ENCODE measurements at places on chromosomes 3 and 15. TPM values are rescaled to one million over a fixed set of nuclear protein-coding genes. Genes with fewer than 3 reads are reported as not detected.
A peak's percentile ranks its signal among the peaks of the same experiment; 100 is the strongest.

The TICRR gene
- not detected for polyA plus RNA-seq

The NEO1 gene
- polyA plus RNA-seq: 0.06 TPM

The HPS3 gene
- polyA plus RNA-seq: 34.8 TPM

DNA sequence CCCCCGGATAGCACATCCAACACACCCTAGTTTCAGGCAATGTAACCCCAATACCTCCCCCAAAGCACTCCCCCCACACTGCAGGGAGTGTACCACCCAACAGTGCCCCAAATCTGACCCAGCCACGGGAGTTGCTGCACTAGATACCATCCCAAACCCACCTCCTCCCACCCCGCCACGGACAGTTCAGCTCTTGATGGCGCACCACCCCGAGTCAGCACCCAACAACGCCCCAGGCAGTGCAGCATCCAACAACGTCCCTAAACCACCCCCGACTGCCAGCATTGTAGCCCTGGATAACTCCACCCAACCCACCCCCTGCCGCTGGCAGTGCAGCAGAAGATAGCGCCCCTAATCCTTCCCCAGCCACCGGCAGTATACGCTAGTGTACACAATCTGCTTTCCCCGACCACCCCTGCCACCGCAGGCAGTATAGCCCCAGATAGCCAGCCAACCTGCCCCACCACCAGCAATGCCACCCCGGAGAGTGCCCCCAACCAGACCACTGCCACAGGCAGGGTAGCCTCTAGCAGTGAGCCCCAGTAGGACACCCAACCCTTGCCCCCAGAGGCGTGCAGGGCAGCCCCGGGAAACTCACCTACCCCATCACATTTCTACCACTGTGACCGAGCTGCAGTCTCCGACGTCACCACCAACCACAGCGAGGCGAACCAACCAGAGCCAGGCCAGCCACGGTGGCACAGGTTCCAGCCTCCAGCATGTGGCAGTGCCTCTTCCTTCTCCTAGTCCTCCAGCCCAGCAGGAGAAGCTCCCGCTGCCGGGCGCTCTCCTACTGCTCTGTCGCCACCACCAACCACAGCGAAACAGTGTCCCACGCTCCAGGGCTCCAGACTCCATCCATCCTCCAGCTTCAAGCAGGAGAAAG, 178.1 kb downstream of the POTEB3 start:
- DNase-seq: peak; percentile 13

DNA sequence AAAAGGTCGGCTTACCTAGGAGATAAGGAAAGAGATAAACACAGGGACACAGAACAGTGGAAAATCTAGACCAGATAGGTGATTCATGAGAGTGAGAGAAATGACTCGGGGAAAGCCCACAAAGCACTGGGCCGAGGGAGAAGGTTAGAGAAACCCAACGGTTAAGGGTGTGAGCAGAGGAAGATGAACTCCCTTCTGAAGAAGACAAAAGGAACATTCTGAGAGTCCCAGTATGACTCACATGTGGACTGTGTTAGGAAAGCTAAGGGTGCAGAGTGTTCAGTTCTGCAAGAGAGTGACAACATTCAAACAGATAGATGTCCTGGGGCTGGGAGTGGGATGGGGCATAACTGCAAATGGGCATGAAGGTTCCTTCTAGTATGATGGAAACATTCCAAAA, 83.0 kb downstream of the CNTN3 start:
- no peak for DNase-seq

Measured in CD14-positive monocyte (primary cell).